ENCODE measurements at places on chromosomes 11 and 22.

DNA sequence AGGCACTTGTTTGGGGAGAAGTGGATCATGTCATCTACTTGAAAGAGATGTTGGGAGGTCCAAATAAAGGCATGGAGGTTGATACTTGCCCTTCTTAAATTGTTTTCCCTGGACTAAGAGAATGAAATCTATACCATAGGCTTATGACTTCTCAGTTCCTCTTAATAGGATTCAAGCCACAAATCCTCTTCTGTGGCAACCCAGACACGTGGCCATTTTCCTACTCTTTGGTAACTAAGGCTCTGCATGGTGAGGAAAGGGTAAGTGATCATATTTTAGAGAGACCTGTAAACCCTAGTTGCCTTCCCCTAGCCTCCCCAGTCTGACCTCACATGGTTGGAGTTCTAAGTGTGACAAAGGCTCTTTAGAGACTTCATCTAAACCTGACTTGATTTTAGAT is 72.9 kb upstream of the CD44 start:
- DNase-seq = no peak

DNA sequence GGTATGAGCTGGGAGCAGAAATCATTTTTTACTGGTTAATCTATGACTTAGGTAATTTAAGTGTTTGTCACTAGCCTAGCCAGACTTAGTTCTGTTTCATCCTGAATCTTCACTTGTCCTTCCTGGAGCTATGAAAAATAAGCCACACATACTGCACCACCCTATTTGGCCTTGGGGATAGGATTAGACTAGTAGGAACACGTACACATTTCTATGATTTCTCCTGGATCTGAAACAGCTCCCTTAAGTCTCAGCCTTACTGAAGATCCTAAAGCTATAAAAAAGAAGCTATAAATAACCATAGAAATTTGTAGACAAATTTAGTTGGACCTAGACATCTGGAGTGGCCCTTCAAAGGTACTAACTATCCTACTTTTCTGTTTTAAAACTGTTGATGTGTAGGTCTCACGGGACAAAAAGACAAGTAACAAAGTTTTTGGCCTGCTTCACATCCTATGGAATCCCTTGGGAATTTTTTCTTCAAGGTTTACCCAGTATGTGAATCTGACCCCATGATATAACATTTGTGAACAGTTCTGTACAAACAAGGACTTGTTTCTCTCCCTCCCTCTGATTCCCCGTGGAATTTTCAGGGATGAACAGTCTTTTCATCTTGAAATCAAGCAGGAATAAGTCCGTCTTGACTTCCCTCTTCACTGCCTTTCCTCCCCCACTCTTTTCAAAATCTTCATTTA is 275.0 kb downstream of the FAM76B start:
- DNase-seq = no peak

DNA sequence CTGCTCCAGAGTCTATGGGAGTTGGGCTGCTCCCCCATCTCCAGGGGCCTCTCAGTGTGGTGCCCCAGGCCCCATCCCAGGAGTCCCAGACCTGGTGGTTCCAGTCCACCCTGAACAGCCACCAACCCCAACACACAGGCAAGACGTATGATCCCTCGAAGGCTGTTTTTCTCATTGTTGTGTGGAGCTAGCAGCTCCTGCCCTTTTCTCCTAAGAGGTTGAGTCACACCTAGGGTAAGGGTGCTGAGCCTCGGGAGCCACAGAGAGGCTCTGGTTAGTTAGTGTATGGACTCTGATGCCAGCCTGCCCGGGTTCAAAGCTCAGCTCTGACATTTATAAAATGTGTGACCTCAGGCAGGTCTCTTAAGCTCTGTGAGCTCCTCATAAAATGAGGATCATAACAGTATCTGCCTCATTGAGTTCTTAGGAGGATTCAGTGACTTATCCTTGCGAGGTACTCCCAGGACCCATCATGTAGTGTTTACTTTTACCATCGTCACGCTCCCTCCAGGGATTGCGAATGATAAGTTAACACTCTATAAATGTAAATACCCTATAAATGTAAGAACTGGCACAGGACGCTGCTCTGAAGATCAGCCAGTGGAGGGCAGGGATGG is 47.2 kb downstream of the FBLN1 start:
- DNase-seq = no peak

GRCh38 chr11:650482-650881 is 13.4 kb downstream of the DRD4 start:
- no peak for DNase-seq

- no peak for DNase-seq
These were observed 95.0 kb downstream of the AMOTL1 start for GRCh38 chr11:94862926-94863880.

Measured in A549 (cell line).